Activated naive CD4-positive, alpha-beta T cell (primary cell): ENCODE measurements at places on chromosomes 7 and 10.

DNA sequence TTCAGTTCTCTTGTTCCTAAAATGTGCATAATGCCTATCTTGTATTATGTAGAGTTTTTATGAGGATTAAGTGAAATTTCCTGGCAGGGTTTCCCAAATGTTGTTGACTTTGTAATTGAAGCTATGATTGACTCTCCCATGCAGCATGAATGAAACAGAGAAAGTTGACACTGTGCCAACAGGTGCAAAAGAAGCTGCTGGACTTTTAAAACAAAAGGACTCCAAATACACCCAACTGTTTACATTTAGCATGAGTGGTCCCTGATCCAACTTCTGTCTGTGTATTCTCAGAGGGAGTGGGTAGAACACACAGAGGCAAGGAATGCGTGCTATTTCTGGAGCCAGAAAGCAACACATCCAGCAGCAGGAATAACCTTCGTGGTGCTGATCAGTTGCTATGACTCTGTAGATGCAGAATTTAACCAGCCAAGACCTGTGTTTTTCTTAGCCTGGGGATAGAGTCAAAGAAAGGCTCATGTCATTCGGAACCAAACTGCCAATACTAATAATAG is 14.4 kb upstream of the RBM20 start:
- no peak for DNase-seq

GRCh38 chr7:149071641-149072437 is 18.7 kb downstream of the ZNF786 start:
- DNase-seq: peak; percentile 33

DNA sequence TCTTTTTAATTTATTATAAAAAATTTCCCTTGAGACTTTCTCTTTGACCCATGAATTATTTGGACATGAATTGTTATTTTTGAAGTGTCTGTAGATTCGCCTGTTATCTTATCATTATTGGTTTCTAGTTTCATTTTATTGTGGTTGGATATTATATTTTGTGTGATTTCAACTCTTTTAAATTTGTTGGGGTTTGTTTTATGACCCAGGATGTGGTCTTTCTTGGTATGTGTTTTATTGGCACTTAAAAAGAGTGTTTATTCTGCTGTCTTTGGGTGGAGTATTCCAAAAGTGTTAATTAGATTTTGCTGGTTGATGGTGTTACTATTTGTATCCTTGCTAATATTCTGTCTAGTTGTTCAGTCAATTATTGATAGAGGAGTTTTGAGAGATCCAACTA is 50.5 kb upstream of the GPR141 start:
- DNase-seq: no peak

DNA sequence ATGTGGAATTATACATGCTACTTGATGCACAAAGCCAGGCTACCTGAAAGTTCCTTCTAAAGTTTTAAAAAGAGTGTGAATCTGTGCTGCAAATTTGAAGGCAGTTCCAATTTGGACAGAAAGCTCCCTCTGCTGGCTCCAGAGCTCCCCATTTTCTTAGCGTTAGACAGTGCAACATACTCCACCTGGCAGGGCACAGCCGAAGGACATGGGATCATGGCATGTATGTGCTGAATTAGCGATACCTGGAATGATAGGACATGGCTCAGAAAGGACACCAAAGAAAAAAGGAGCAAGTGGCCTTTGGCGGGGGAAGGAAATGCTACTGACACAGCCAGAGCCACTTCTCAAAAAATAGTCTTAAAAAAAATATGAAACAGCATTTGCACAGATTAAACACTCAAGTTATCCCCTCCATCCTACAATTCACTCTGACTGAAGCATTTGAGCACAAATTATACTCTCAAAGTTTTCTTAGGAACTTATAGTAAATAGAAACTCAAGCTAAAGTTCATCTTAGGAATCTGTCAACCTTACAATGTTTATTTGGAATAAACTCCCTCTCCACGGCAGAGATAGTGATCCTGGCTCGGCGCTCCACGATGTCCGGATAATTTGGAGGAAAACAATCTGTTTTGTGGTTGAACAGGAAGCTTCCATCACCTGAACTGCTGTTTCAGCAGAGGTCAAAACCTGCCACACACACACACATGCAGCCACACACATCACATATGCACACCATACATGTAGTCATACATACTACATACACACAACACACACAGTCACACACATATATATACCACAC is 80.0 kb downstream of the C7orf25 start:
- no peak for DNase-seq

- DNase-seq: no peak
Observed at GRCh38 chr7:96300502-96300901, 21.4 kb downstream of the SLC25A13 start.

GRCh38 chr10:34861293-34862021 is 46.4 kb upstream of the PARD3 start:
- DNase-seq: no peak

- DNase-seq: no peak
Observed at GRCh38 chr10:110845756-110846620, 25.7 kb upstream of the PDCD4 start.

DNA sequence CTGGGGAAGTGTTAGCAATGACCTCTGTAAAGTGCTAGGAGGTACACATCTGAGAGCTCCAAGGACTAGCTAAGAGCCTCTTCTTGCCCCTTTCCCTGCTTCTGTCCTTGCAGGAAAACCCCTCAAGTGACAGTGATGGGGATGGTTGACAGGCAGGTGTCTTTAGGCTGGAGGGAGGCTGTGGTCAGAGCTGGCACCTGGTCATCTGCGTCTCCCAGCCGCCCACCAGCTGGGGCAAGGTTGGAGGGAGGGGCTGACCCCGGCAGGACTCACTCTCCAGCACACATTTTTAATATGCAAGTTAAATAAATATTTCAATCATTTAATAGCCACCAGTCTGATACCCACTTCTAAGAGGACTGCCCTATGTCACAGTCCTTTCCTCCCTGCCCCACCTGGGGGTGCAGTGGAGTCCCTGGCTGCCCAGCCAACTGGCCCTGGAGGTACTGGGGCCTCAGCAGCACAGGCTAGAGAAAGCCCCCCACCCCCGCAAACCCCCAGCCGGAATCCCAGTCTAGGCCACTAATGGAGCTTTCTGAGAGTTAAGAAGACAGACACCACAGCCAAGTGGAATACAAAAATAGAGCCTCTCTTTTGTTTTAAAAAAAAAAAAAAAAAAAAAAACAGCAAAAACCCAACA is 6.3 kb downstream of the FGF8 start:
- no peak for DNase-seq

- DNase-seq: no peak
Observed at GRCh38 chr7:125126376-125126775, 196.8 kb upstream of the POT1 start.

DNA sequence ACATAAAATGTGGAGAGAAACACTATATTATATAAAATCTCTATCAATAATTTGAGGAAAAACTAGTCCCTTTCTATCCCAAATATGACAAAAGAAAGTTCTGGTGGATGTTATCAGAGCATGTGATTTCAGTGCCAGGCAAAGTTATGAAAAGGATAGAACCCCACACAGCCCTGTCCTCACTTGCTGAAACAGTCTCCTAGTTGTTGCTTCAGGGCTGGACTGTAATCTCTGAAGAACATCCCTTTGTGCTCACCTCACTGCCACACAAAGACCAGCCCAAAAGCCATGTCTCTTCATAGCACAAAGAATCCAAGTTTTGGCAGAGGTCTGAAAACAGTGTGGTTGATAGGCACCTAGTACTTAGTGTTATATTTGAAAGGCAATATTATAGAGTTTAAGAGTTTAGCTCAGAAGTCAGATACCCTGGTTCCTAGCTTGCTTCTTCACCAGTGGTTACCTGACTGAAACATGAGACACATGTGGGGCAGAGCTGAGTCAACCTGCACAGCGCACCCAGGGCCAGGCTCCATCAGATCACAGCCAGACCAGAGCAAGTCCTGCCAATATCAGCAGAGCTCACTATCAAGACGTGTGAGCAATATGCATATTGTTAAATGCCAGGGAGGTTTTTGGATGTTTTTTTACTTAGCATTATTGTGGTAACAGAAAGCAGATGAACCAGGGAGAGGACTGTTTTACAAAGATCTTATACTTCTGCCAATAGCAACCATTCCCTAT is 25.0 kb downstream of the CYP3A7 start:
- no peak for DNase-seq
